ENCODE measurements at places on chromosomes 5 and 9.
A peak's percentile ranks its signal among the peaks of the same experiment; 100 is the strongest.

DNA sequence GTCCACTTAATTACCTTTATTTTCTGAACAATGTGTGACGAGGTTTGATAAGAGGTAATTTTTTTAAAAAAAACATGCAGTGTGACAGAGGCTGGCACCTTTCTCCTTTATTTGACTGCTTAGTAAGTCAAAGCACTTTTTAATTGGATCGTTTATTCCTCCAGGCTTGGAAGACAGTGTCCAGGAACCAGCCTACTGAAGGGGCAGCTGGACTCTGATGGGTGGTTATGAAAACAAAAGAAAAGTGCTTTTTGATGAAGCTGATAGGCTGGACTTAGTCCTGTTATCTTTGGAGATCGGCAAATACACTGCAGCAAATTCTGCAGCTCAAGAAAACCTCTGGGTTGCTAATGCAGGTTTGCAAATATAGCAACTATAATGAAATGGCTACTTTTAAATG, 141.7 kb downstream of the DCP2 start:
- DNase-seq: no peak

DNA sequence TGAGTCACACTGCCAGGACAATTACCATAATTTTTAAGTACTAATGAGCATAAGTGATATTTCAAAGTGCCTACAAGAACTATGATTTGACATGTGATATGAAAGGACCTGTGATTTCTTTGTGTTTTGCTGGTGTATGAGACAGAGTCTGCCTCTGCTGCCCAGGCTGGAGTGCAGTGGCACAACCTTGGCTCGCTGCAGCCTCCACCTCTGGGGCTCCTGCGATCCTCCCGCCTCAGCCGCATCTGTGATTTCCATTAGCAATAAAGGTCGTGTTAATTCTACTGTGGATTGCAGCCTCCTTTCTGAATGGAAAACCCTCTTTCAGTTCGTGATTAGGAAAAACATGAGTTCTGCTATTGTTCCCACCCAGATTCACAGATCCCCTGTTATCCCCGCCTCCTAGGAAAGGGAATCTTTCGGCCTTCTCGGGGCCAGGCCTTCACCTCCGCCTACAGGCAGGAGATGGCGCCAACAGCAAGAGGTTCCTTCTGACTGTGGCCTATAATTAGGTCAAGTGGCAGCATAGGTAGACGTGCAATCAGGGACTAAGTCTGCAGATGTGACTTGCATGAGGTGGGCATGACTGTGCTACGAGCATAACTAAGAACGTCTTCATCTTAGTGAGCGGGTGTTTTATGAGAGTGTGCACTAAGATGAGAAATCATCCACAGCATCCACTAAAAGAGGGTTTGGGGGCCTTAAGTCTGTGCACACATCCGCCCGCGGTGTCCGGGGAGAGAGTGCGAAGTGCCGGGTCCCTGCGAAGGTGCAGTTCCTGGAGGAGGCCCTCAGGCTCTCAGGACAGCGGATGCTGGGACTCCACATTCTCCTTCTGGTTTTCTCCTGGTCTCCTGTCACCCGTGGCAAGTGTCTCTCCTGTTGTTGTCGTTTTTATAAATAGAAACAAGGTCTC, 23.1 kb downstream of the TRIM7 start:
- DNase-seq: peak; percentile 63

DNA sequence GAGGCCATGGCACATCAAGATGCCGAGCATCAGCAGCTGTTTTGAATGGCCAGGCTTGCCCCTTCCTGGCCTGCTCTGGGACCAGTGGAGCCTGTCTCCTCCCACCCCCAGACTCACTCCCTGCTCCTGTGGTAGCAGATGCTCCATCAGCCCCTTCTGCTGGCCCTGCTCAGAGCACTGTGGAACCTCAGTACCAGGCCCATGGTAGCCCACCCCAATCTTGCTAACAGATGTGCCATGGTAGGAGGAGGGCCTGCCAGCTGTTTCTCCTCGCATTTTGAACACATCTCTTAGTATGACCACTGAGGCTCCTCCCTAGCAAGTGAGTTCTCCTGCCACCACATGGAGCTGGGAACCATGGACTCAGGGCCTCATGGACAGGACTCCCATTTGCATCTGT, 29.5 kb downstream of the COL27A1 start:
- no peak for DNase-seq

DNA sequence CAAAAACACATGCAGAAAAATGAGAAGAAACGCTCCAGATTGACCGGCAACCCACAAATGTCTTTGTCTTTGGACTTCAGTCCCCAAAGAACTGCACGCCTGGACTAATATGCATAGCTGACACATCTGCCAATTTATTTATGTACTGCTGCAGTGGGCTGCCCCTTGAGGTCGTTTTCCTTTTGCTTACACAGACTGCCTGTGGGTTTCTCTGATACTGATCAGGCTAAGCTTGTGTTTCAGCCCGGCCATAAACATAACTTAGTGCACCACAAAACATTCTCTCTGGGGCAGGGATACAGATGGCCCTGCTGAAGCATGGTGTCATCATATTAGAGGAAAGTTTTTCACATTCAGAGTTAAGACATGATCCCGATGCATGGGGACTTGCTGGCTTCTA, 75.4 kb downstream of the NUDT12 start:
- DNase-seq: no peak

DNA sequence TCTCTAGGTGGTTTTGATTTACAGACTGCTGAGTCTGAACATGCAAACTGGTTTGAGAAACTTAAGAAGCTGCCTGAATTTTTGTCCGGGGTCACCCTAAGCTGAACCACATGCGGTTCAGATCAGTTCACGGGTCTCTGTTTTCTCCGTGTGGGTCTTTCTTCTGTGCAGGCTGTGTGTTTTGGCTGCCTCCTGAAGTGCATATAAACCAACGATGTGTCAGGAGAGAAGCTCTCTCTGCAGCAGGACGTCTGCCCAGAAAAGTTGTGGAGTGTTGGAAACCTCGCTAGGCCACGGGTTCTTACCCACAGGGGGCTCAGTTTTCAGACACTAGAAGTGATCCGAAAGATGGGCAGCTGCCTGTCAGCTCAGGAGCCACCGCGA, 364.2 kb downstream of the IRX2 start:
- no peak for DNase-seq

GRCh38 chr5:123181394-123181801, 92.4 kb downstream of the PRDM6 start:
- DNase-seq: no peak

GRCh38 chr5:120789918-120790317, 325.8 kb downstream of the PRR16 start:
- DNase-seq: no peak

DNA sequence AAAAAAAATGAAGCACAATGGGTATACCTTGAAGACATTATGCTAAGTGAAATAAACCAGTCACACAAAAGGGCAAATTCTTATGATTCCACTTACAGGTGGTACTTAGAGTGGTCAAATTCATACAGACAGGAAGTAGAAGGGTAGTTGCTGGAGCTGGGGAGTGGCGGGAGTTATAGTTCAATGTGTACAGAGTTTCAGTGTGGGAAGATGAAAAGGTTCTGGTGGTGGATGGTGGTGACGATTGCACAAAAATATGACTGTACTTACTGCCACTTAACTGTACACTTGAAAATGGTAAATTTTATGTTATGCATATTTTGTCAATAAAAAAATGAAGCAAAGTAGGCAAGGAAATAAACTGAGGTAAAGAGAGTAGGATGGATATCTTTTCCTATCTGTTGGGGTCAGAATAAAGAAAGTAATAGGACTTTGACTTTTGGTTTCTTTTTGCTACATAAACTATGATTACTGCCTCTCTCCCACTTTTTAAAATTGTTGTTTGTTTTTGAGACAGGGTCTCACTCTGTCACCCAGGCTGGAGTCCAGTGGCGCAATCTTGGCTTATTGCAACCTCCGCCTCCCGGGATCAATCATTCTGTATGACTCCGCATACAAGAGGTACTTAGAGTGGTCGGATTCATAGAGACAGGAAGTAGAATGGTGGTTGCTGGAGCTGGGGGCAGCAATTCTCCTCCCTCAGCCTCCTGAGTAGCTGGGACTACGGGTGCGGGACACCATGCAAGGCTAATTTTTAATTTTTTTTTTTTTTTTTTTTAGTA, 4.0 kb upstream of the PSAT1 start:
- no peak for DNase-seq

DNA sequence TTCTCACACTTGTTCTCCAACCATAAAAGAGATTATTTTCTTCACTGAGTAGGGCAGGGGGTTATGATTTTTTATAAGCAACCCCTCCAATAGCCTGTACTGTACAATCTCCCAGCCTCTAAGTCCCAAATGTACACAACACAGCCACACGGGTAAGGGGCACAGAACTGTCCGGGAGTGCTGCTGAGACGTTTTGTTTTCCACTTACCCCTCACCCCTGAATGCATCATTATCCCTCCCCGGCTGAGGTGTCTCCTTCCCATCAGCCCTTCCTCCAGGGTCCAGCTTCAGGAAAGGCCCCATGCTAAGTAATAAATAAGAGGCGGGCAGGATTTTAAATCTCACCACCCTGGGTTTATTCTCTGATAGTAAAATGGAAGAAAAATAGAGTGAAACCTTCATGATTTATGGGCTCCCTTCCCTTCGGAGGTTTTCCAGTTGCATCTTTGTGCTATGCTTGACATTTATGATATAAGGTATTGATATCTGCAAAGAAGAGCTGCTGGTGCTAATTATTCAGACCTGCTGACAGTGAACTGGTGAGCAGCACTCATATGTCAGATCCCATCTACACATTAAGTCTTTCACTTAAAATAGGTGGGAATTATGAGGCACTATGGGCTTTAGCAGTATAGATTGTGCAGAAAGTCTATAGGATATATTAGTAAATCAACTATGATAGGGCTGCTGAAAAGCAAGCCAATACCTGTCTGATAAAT, 67.2 kb upstream of the MEGF10 start:
- no peak for DNase-seq

- no peak for DNase-seq
Measured at GRCh38 chr9:120416781-120417427, 163.1 kb downstream of the CDK5RAP2 start.

- no peak for DNase-seq
Measured at GRCh38 chr5:81163651-81164050, 69.5 kb upstream of the CKMT2 start.

DNA sequence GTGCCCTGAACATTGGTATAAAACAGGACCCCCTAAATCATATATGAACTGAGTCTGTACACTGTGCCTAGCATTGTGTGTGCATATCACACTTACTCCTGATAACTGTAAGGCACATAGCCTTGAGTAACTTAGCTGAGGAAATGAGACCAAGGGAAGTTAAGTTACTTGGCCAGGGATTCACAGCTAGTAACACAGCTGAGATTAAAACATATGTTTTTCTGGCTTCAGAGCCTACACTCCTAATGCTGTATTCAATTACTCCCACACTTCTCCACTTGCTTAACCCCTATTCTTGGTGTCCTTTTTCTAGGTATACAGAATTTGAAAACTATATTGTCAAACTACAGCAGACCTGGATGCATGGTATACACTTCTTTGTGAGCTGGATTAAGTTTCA, 12.8 kb downstream of the GHR start:
- DNase-seq: no peak

GRCh38 chr9:80540387-80540786, 968.6 kb downstream of the TLE4 start:
- DNase-seq: no peak

- no peak for DNase-seq
Measured at GRCh38 chr9:19429595-19429994, 20.8 kb downstream of the ACER2 start.

GRCh38 chr5:120818128-120818527, 354.0 kb downstream of the PRR16 start:
- DNase-seq: no peak

GRCh38 chr9:29311221-29311620, 1737.9 kb upstream of the C9orf72 start:
- DNase-seq: no peak

DNA sequence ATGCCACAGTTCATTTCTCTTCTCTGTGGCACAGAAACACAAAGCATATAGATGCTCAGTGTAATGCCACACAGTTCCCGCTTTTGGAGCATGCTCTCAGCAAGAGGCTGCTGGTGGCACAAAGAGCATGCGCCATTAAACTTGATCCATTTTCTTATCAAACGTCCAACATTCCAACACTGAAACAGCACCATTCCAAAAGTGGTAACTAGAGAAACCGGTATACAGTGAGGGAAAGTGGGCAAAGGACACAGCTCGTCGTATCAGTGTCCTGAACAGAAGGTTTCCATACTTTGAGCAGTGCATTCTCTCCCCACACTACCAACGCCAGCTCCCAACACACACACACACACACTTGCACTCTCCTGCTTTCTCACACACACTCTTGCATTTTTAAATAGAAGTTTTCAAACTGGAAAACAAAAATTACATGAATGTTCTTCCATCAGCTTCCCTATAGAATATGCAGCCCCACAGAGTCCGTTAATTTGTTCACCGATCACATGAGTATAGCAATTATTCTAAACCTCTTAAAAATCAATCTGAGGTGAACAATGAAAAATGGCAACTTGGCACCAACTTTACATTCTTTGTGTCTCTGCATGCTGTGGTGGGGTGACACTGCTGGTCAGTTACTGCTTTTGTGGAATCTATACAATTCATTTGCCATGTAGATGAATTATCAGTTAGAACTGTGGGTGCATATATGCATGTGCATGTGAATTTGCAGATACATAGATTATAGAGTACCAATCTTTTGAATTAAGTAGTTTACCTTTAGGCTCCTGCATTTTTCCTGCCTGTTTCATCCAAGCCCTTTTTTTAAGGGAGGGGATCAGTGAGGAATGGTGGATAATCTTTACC, 5.7 kb downstream of the NFIB start:
- DNase-seq: no peak

DNA sequence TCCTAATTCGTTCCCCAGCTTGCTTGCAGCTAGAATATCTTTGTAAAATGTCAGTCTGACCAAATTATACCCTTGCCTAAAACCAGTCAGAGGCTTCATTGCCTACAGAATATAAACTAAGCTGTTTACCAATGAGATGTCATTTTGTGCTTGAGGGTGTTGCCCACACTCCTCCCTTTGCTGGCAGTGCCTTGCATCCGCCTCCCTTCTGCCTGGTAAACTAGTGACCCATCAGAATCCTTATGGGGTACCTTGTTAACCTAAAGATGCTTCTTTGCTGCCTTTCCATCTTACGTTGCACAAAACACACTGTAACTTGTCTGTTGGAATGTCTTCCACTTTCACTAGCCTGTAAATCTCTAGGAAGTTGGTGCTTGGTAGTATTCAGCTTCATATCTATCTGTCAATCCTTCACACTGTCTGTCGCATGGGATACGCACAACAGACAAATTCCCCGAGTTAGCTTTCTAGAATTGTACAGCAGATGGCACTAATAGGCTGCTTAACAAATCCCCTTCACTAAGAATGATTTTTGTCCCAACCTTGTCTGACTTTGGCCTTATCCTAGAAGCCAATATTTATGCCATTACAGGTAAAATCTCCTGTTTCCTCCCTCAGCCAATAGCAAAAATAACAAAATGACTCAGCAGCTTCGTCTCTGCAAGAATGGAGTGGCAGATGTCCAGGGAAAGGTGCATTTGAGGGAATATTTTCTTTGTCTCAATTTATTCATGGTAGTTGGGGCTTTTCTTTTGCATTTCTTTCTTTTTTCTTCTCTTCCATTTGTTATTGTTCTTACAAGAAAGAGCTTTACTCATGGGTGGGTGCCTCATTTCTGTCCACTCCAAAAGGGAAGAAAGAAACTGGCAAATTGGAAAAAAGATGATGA, 3.0 kb downstream of the NUDT2 start:
- no peak for DNase-seq

All from HTR-8/SVneo (cell line).